ENCODE measurements at places on chromosomes 5 and 9.

- DNase-seq: no peak
Observed at GRCh38 chr5:151862811-151863472, 61.7 kb downstream of the GLRA1 start.

GRCh38 chr5:120803282-120803681 lies 339.2 kb downstream of the PRR16 start:
- DNase-seq: no peak

GRCh38 chr5:124053340-124053739 lies 541.4 kb downstream of the CSNK1G3 start:
- DNase-seq: no peak

DNA sequence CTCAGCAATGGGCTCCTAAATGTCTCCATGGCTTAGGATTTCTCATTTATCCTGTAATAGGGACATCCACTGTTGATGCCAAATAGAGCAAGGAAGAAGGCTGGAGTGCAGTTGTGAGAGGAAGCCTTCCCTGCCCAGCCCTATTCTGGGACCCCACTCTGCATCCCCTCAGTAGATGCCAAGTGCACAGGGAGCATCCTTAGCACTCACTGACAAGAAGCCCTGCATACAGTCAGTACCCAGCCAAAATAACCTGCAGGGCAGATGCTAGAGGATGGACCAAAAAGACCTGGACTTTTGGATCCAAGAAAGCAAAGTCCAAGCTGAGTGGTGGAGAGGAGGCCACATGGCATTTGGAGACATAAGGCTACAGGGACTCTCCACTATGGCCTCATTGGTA lies 113.5 kb upstream of the SPOCK1 start:
- no peak for DNase-seq

GRCh38 chr9:37761511-37761910 lies 7.9 kb downstream of the TRMT10B start:
- DNase-seq: no peak

GRCh38 chr9:79107911-79108676 lies 463.7 kb upstream of the TLE4 start:
- no peak for DNase-seq

DNA sequence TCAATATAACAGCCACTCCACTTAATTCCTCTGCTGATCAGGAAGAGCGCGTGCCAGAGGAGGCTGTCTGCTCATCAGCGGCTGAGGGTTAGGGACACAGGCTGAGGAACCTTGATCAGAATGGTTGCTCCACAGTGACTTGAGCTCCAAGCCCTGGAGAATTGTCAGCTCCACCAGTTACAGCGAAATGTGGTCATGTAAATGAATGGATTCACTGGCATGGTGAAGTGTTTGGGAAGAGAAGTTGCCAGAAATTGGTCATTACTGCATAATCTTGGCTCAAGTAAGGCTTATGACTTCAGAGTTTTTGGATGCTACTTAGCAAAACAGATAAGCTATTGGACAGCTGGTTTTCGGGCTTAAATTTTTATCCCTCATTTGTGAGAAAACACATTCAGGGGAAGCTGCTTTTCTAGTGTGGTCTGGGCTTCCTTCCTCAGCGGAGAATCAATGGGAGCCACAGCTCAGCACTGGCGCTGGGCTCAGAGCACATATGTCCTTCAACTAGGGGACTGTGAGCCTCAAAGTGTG lies 65.0 kb downstream of the PRRT1B start:
- no peak for DNase-seq

GRCh38 chr5:137693951-137694721 lies 41.8 kb downstream of the KLHL3 start:
- no peak for DNase-seq

DNA sequence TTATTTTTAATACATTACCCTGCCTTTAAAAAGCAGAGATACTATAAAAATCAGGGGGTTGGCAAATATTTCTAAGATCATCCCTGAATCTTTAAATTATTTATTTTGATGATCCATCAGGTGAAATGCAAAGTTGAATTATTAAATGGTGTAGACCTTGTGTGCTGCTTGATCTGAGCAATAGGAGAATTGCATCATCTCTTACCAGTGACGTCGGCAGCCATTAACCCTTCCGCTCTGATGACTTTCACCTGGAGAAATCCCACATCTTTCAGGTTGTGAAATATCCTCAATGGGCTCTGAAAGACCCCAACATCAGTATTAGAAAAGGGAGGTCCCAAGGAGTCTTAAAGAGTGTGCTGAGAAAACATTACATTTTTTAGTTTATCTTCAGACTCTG lies 270.2 kb downstream of the SLF1 start:
- DNase-seq: no peak

DNA sequence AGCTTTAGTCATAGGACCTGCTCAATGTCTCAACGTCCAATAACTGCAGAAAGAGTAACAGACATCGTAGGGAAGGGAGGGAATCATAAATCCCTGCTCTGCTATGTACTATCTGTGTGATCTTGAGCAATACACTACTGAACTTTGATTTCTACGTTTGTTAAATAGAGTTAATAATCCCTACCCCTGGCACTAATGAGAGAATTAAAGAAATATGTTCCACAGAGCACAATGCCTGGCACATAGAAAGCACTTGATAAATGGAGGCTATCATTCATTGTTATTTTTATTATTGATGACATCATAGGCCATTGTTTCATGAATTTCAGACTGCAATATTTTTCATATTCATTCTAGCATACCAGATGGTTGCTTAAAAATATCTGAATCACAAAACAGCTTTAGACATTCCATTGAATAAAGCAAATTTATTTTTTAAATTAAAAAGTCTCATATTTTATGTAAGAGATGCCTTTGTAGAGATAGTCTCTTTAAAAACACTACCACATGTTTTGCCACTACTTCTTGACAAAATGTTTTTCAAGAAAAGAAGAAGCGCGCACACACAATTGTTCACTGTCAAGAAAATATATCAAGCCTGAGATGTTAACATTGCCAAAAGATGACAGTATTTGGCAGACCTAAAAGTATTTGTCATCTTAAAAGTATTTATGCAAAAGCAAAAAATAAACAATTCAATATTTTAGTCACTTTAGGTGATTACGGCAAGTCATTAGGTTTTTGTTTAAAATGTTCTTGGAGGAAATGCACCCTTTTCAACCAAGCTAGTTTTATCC lies 108.5 kb downstream of the EBF1 start:
- DNase-seq: no peak

GRCh38 chr5:71740015-71740753 lies 21.1 kb downstream of the CARTPT start:
- DNase-seq: no peak

DNA sequence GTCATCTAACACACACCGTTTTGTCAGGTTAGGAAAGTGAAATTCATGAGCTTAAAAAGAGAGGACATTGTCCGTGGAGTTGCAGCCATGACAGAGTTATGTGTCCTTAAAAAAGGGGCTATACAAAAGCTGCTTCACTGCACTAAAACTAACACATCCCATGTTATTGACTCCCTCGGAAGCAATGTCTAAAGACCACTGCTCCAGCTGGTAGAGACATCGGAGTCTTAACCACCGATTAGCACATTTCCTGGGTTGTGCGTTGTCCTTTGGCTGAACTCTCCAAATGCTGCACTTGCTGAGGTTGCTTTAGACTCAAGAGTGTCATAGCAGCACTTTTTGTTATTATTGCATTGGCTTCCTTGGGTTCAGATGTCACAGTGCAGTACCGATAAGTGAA lies 128.3 kb upstream of the C9orf72 start:
- DNase-seq: no peak

GRCh38 chr5:147234825-147235635 lies at the start of gene STK32A:
STK32A (plus strand) TSS chr5:147235026; CDS start chr5:147239635, 4,609 bp downstream.
- DNase-seq: peak; percentile 20

DNA sequence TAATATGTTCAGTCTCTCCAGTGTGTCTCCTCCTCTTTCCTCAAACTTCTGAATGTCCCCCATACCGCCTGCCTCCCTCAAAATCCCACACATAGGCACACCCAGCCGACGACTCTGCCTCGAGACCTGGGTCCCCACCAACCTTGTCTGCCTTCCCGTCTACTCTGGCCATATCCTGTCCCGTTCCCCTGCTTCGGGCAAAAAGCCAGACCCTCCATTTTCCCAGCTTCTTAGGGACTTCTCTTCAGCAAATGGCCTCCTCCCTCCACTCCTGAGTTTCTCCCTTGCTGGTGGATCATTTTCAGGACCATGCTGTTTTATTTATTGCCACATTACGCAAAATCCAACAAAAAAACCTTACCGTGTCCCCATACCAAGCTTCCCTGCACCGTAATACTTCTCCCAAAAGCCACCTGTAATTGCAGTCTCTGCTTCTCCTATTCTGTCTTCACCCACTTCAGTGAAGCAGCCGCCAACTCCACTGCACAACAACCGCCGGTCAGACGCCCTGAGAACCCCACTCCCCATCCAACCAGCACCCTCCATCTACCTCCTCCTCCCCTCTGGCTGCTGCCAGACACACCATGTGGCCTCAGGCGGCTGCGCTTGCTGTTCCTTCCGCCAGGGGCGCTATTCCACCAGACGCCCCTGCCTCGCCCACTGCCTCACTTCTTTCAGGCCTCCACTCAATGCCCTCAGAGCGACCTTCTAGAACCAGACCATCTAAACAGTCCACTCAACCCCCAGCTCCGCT lies 117.0 kb downstream of the TRPM6 start:
- peak; percentile 3 for DNase-seq

- DNase-seq: peak; percentile 83
Observed at GRCh38 chr5:67003935-67004729, 192.5 kb downstream of the CD180 start.

DNA sequence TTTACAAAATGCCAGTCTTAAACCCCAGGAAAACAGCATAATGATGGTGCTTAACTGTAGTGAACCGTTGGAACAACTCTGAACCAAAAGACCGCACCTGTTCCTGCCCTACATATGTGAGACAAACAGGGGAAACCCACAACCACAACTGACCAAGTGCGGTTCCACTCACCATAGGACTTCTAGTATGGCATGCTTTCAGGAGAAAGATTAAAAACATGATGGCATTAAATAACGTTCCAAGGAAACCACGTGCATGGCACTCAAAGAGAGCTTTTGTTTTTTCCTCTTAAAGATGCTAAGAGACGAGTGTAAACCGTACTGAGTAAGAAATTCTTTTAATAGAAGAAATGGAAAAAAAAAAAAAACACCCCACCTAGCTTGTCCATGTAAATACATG lies 119.8 kb downstream of the SSBP2 start:
- DNase-seq: no peak

- no peak for DNase-seq
Observed at GRCh38 chr9:113572076-113572861, 108.7 kb downstream of the RGS3 start.

DNA sequence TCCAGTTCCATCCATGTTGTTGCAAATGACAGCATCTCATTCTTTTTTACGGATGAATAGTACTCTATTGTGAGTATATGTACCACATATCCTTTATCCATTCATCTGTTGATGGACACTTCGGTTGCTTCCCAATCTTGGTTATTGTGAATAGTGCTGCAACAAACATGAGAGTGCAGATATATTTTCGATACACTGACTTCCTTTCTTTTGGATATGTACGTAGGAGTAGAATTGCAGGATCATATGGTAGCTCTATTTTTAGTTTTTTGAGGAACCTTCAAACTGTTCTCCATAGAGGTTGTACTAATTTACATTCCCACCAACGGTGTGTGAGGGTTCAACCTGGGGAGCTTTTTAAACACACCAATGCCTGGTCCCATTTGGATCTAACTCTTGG lies 22.3 kb downstream of the GALNT12 start:
- no peak for DNase-seq

DNA sequence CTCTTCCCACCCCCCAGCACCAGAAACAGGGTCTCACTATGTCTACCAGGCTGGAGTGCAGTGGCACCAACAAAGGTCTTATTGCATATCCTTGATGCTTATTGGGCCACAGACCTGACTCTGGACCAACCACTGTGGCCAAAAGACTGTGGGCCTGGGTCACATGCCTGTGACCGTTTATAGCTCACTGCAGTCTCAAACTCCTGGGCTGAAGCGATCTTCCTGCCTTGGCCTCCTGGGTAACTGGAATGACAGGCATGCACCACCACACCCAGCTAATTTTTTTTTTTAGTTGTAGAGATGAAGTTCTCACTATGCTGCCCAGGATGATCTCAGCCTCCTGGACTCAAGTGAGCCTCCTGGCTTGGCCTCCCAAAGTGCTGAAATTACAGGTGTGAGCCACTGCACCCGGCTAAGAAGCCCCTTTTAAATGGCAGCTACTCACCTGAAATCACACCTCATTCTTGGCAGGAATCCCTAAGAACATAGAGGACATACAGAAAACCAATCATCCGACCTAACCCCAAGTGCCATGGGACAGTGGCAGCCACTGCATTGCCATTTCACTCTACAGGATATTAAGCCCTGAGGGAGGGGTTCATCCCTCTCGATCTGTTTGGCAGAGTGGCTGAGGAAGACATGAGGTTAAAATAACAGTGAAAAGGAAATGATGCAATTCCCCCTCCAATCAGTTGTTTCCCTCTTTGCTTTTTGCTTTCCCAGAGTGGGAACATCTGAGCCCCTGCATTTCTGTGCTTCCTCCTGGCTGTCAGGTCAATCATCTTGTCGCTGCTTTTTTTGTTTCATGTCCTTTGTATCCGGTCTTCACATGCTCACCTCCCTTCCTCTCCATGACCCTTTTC lies 74.6 kb downstream of the LRRC70 start:
- DNase-seq: no peak

DNA sequence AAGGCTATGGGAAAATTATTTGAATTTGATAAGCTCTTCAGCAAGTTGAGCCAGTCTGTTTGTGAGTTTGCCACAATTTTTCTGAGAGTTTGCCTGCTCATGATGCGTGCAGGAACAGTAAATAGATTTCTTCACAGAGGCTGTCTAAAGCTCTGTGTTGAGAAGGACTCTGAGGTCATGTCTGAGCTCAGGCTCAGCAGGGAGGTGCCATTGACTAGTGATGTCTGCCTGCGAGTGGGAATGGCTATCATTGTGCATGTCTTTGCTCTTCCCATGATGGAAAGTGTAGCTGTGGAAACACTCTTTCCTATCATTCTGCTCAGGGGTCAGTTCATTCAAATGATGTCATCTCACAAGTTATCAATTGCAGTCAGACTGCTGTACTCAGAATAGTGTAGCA lies 142.8 kb downstream of the RASEF start:
- DNase-seq: no peak

DNA sequence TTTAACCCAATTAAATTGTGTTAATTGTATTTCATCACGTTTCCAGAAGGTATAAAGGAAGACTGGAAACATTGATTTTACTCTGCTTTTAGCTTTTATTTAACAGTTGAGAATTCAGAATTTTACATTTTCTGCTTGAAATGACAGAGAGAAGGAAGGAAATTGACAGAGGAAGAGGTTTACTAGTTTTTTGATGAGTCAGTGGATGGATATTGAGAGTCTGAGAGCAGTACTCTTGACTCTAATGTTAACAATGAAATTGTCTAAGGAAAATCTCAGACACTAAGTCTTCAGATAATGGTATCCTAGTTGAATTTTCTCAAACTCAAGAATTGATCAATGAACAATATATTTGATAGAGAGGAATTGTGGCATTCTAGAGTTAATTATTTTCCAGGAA lies 60.6 kb downstream of the IPO11 start:
- DNase-seq: no peak

All from DMS 273 treated with DMSO at 0.1 percent for 48 hours (cell line).